ENCODE measurements at places on chromosomes 13 and 19. TPM values are rescaled to one million over a fixed set of nuclear protein-coding genes. Genes with fewer than 3 reads are reported as not detected.
A peak's percentile ranks its signal among the peaks of the same experiment; 100 is the strongest.

The ZNF491 gene
- polyA plus RNA-seq, result 1.1 TPM

The ZNF208 gene
- 2.0 TPM for polyA plus RNA-seq

The VSTM2B gene
- not detected for polyA plus RNA-seq

The FFAR2 gene
- polyA plus RNA-seq, result not detected

The GNG14 gene
- not detected for polyA plus RNA-seq

The RGL3 gene
- polyA plus RNA-seq, result 56.9 TPM

The XRCC1 gene
- polyA plus RNA-seq, result 19.3 TPM

The FCHO1 gene
- 0.52 TPM for polyA plus RNA-seq

The NLRP9 gene
- polyA plus RNA-seq, result not detected

The CLDN10 gene
- polyA plus RNA-seq, result 174 TPM

- peak; percentile 87 for DNase-seq
Measured at GRCh38 chr19:38506723-38507550, 73.4 kb downstream of the RYR1 start.

- DNase-seq, result no peak
Measured at GRCh38 chr19:50975766-50976165, 6.4 kb upstream of the KLK6 start.

DNA sequence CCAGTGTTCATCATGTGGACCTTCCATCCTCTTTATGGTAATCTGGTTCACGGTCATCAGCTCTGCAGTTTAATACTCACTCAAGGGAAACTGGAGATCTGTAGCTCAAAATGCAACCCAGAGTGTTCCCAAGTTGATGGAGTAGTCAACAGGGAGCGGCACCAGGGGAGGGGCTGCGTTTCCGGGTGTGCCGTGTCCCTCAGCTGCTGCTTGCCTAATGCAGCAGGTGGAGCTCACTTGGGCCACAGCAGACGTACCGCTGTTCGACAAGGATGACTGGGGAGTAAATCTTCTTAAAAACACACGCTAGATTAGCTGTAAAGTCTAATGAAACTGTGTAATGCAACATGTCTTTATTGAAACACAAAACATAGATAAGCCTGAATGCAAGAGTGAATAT lies 81.1 kb downstream of the TNFSF13B start:
- DNase-seq, result no peak

GRCh38 chr19:31826325-31826724 lies 477.1 kb upstream of the TSHZ3 start:
- no peak for DNase-seq

DNA sequence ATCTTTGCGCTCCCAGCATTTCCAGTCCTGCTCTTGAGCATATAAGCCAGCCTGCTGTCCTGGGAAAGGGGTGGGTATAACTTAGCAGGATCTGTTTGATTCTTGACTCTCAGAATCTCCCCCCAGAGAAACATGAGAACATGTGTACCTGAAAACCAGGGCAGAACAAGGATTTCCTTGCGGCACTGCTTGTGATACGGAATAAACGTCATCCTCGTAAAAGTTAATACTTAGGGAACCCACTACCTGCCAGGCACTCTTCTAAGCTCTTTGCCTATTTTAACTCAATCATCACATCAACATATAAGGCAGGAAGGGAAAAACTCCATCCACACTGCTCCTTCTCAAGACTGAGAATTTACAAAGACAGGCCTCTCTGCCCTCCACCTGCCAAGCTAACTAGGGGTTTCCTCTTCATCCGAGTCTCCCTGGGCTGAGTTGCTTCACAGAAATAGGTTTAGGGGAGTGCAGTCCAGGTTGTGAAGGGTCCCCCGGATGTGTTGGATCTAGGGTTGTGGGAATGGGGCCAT lies 1.1 kb downstream of the ZNF653 start:
- DNase-seq, result no peak

- peak; percentile 69 for DNase-seq
Measured at GRCh38 chr19:45123440-45123850, 30.5 kb downstream of the PPP1R37 start.

DNA sequence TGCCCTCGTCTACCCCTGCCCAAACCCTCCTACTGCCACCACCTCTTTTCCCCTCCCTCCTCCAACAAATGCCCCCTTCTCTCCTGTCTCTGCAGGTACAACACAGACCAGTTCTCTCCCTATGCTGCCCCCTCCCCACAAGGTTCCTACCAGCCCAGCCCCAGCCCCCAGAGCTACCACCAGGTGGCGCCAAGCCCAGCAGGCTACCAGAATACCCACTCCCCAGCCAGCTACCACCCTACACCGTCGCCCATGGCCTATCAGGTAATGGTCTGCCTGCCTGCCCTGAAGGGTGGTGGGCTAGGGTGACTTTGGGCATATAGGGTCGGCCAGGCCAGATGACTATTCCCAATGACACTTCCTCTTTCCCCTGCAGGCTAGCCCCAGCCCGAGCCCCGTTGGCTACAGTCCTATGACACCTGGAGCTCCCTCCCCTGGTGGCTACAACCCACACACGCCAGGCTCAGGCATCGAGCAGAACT lies 6.5 kb upstream of the TIMM50 start:
- peak; percentile 72 for DNase-seq

- DNase-seq, result no peak
Measured at GRCh38 chr19:16160445-16160942, 12.8 kb downstream of the CIB3 start.

- peak; percentile 61 for DNase-seq
Measured at GRCh38 chr13:112704308-112705145, 14.7 kb downstream of the ATP11A start.

- peak; percentile 82 for DNase-seq
Measured at GRCh38 chr19:38386300-38386970, 1.4 kb downstream of the GGN start.

- no peak for DNase-seq
Measured at GRCh38 chr19:48508729-48509411, 2.8 kb downstream of the LMTK3 start.

- no peak for DNase-seq
Measured at GRCh38 chr13:44474122-44474910, 100.7 kb downstream of the SERP2 start.

- no peak for DNase-seq
Measured at GRCh38 chr19:50549059-50549926, 18.9 kb downstream of the LRRC4B start.

DNA sequence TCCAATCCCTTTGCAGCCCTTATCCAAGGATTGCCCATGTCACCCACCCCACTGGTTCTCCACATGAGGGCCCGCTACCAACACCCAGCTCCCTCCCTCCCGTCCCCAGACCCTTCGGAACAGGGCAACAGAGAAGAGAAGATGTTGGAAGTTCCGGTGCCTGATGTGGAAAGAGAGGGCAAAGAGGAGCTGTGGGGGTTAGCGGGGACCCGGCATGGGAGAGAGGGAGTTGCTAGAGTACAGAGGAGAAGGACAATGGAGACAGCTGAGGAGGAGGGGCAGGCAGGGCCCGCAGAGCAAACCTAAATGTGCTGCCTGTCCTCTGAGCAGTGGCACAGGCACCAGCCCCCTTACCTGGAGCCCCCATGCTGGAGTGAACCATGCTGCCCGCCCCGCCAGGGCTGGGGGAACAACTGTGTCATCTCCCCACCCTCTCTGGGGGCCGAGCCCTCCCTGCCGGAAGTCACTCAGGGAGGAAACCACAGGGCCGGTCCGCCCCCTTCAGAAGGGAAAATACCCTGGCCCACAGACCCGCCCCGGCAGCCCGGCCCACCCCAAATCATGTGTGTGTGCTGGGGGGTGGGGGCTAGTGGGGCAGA lies at the start of gene POU2F2:
Gene POU2F2 (minus strand): TSS at position 417 of the 599 bp plus-strand sequence. CDS start 35 bp downstream, at position 382.
- peak; percentile 85 for DNase-seq

DNA sequence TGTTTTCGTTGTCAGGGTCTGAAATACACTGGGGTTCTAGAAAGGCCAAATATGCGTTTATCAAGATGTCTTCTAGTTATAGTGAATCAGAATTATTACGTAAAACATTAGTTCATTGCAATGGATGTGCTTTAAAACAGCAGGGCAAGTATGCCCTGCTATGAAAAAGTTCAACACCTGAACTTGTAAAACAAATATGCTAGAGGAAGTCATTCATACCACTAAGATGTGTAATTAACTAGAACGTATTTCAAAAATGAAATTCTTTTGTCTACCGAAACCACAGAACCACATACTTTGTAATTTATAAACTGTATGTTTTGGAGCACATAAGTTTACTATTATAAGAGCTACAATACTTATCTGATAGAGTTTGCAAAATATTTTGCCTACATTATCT lies 266.2 kb downstream of the KCTD12 start:
- no peak for DNase-seq

DNA sequence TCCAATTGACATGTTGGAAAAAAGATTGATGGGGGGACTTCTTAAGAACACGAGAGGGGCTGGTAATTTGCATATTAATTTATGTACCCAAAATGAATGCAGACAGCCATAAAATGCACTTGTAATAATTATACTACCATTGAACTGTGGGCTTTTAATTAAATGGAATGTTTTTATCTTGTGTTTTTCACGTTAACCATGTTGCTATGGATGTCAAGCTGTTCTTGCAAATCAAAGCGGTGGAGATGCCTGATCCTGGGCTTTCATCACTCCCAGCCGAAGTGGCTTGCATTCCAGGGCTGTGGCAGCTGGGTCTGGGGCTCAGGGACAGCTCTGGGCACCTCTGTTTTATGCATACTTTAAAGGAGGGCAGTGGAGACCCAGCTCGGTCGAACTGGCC lies 179.4 kb upstream of the TMTC4 start:
- DNase-seq, result no peak

DNA sequence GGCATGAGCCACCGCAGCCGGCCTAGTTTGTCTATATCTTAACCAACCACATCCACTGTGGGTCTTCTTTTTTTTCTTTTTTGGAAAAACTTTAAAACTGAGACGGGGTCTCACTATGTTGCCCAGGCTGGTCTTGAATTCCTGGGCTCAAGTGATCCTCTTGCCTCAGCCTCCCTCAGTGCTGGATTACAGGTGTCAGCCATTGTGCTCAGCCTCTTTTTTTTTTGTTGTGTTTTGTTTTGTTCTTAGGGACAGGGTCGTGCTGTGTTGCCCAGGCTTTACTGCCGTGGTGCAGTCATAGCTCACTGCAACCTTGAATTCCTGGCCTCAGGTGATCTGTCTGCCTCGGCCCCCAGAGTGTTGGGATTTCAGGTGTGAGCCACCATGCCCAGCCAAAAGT lies 7.4 kb downstream of the SNRNP70 start:
- no peak for DNase-seq

DNA sequence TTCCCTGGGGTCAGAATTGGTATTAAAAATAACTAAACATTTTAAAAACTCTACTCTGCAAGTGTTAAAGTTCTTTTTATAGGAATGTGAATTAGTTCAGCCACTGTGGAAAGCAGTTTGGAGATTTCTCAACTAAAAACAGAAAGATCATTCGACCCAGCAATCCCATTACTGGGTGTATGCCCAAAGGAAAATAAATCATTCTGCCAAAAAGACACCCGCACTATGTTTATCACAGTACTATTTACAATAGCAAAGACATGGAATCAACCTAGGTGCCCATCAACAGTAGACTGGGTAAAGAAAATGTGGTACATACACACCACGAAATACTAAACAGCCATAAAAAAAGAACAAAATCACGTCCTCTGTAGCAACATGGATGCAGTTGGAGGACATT lies 657 bp upstream of the THSD1 start:
- DNase-seq, result no peak

DNA sequence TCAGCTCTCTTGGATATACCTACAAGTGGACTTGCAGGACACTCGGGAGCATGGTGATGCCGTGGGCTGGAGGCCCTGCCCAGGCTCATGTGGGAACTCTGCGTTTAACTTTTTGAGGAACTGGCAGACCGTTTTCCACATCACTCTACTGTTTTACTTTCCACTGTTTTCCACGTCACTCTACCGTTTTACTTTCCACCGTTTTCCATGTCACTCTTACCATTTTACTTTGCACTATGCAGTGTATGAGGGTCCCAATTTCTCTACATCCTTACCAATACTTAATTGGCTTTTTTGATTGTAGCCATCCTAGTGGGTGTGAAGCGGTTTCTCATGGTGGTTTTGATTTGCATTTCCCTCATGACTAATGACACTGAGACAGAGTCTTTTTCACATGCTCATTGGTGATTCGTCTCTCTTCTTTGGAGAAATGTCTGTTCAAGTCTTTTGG lies 40.5 kb downstream of the GATAD2A start:
- DNase-seq, result peak; percentile 54

Measured in kidney (tissue), 22 donors.